ENCODE measurements at places on chromosomes 4 and X. TPM values are rescaled to one million over a fixed set of nuclear protein-coding genes. Genes with fewer than 3 reads are reported as not detected.

DNA sequence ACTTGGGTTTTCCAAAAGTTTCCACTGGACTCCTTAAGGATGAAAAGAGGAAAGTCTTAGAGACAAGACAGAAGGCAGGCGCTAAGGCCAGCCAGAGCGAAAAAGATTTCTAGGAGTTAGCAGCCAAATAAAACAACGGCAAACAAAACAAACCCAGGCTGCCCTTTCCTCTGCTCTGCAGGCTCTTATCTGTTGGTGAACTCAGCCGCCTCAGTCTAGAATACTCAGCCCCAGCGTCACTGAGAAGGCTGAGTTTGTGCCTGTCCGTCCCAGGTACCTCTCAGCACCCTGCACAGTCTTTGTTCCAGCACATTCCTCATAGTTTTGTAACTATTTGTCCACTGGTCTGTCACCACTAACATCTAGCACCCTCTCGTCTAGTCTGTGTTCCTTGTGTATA is 75.6 kb upstream of the FAM9C start:
- no peak overlapping the region for H3K4me3 ChIP-seq
- H3K36me3 ChIP-seq, result peaks cover 25% of the 10 kb centered on the region
- no peak for DNase-seq
- H3K4me1 ChIP-seq, result no peaks in the 10 kb centered on the region
- H3K27me3 ChIP-seq, result no peaks in the 10 kb centered on the region

CLOCK gene
- 14.3 TPM for total RNA-seq

PRDM8 gene
- not detected for total RNA-seq

GRCh38 chr4:6330384-6330767 is 60.7 kb downstream of the WFS1 start:
- H3K4me3 ChIP-seq, result no peak overlapping the region
- H3K27ac ChIP-seq, result no peak overlapping the region
- H3K4me1 ChIP-seq, result no peaks in the 10 kb centered on the region
- no peak for DNase-seq
- peaks cover 3% of the 10 kb centered on the region for H3K36me3 ChIP-seq
- H3K27me3 ChIP-seq, result no peaks in the 10 kb centered on the region

SORBS2 gene
- 8.8 TPM for total RNA-seq

DNA sequence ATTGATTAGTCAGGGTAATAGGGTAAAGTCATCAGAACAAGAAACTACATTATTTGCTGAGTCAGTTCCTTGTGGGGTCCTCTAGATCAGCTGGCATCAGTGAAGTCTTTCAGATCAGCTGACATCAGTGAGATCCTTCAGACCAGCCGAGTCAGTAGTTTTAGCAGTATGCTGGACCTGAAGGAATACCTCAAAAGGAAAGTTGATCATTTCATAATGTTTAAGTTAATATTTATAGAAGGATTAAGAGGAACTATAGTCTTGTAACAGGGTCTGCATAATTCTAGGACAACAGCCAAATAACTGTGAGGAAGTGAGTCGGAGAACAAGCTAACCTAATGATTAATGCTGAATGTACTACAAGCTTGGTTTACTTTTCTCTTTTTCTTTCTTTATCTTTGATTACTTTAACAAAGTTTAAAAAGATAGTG is 958 bp upstream of the UGT2B7 start:
- no peaks in the 10 kb centered on the region for H3K4me1 ChIP-seq
- no peak overlapping the region for H3K27ac ChIP-seq
- H3K27me3 ChIP-seq, result no peaks in the 10 kb centered on the region
- H3K36me3 ChIP-seq, result no peaks in the 10 kb centered on the region
- no peak for DNase-seq

AMER1 gene
- 5.5 TPM for total RNA-seq

DNA sequence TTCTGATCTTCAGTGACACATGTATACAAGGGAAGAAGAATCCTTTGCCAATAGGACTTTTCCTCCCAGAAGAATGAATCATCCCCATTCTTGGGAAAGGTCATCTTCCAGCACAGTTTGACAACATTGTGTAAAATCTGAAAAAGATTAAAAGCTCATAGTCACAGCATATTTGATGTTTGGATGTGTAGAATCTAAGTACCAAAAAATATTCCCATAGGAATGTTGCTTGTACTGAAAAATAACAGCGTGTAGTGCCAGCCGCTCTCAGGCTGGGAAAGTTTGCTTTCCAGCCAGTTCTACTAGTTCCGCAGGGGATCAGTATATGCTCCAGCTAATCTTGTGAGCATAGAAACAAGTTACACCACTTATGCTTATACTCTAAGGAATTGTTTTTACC is 74.7 kb upstream of the IL13RA1 start:
- no peak overlapping the region for H3K4me3 ChIP-seq
- no peaks in the 10 kb centered on the region for H3K4me1 ChIP-seq
- no peak for DNase-seq
- no peaks in the 10 kb centered on the region for H3K27me3 ChIP-seq

MAGEB2 gene
- total RNA-seq, result 0.13 TPM
